ENCODE measurements at places on chromosomes 2 and 18.
A peak's percentile ranks its signal among the peaks of the same experiment; 100 is the strongest.

- no peak for DNase-seq
Measured at GRCh38 chr2:208426412-208427045, 19.9 kb downstream of the PTH2R start.

GRCh38 chr18:75785206-75785605 lies 357.7 kb upstream of the SMIM21 start:
- DNase-seq, result no peak

DNA sequence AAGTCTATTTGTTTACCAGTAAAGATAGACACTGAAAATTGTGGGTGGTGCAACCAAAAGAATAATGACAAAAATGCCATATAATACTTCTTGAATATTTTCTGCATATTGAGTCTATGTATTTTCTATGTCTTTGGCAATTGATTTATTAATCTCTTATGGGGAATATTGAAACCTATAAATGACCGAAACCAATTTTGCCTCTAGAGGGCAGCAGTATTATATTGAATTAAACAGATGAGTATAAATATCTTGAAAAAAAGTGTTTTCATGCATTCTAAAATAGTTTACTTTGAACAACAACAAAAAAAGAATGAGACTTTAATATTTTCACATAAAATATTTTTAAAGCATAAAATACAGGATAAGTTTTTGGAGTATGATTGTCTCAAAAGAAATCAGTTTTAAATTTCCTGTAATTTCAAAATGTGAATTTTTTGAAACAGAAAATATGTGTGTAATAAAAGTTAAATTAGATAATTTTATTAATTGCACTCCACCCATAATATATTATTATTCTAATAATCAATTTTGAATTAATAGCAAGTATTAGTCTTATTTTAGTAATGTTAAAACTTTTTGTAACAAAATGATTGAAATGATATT lies 49.9 kb upstream of the CALCRL start:
- peak; percentile 43 for DNase-seq

DNA sequence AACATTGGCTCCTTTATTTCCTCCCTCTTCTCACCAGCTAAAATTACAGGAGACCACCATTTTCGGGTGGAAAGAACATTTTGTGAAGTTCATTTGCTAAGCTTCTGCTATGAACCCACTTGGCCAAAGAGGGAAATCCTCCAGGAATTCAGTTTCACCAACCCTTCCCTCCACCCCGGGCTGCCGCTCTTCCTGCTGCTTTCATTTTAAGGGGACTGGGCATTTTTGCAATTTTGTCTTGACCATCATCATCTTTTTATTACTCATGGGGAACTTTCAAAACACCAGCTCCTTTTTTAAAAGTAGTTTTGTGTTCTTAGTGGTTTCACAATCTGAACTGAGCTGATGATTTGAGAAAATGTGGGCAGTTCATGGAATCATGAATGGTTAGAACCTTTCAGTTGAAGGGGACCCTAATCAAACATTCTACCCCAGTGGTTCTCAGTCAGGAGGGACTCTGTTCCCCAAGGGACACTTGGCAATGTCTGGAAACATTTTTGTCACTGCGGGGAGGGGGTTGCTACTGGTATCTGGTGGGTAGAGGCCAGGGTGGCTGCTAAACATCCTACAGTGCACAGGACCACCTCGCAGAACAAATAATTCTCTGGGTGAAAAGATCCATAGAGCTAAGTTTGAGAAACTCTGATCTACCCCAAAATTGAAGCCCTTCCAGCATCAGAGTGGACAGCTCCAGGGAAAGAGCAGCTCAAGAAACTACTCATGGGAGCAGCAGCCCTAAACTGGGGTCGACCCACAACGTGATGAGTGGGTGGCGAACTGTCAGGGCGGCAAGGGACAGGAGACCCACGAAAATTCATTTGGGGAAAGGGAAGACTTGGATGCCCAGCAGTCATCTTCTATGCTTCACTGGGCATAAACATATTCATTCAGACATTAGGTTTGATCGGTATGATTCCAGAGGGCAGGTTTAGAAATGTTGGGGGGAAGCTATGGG lies 92.9 kb downstream of the ACKR3 start:
- DNase-seq, result peak; percentile 66

GRCh38 chr2:70771446-70771845 lies 3.4 kb upstream of the ADD2 start:
- no peak for DNase-seq

DNA sequence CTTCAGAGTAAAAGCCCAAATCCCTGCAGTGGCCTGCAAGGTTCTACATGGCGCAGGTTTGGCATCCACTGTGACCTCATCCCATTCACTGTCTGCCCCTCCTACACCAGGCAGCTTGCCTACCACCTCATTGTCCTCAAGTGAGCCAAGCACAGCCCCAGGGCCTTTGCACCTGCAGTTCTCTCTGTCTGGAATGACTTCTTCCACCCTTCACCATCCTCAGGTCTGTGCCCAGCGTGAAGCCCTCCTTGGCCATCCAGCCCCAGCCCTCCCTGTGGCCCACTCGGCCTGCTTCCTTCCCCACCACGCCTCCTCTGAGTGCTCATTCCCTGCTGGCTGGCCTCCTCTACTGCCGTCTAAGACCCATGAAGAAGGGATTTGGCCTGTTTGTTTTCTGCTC lies 32.6 kb upstream of the UBE2F start:
- no peak for DNase-seq

DNA sequence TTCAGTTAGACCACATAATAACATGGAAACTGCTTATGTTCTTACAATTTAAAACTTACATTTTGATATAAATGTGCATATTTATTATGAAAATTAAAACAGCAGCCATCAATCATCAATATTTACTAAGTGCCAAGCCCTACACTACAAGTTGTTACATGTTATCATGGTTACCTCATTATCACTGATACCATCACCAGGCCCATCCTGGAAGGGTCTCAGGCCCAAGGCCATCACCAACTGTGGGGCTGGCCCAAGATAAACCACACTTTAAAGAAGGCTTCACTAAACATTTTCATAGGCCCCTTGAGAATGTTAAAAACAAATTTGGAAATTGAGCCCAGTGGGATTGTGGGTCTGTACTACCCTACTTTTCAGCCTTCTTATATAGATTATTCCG lies 6.4 kb downstream of the ITSN2 start:
- DNase-seq, result no peak

DNA sequence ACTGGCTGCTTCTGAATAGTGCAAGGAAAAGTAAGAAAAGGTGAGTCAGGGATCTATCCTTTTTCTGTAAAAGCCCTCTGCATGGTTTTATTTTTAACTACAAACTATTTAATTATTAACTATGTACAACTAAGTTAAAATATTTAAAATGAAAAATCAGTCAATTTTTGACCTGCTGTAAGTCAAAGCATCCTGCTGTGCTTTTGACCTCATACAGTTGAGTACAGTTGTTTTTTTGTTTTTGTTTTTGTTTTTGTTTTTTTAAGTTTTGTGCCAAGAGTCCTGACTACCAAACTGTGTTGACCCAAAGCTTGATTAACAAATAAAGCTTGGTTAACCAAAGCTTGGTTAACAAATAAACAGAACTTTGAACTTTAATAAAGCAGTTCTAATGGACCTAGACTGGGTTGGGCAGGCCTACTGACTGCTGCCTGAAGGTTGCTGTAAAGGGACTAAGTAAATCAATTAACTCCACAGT lies at the start of gene ACMSD:
TSS of gene ACMSD (plus strand) at position 474 of the 478 bp plus-strand sequence. CDS start 67 bp downstream, outside the sequence.
- DNase-seq, result no peak

DNA sequence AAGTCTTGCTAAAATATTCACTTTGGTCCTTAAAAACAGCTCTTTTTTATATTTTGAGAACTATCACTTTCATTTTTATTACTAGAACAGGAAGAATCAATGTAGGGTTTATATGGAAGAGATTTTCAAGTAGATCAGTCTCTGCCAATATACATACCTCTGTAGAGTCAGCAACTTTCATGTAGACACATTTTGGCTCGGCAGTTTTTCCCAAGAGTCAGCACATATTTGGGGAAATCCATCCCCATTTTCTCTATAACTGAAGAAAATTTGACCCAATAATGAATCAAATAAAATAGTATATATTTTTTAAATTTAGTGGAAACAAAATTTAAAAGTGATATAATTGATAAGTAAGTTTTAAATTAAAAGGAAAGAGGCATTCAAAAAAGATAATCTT lies 329.8 kb upstream of the TFPI start:
- no peak for DNase-seq

DNA sequence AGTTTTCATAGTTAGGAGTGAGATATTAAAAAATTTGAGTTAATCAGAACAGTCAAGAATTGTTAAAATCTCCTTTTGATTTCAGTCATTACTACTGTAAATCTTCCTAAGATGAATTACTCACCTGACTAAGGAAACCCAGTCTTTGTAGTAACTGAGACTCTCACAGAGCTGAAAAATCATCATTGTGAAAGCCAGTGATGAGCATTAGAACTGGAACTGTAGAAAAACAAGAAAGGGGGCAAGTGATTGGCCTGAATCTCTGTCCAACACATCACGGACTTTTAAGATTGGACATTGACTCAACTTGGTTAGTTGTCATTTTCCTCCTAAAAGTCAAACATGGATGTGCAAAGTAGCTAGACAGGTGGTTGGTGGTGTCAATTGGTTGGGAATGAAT lies 21.9 kb downstream of the SETBP1 start:
- no peak for DNase-seq

DNA sequence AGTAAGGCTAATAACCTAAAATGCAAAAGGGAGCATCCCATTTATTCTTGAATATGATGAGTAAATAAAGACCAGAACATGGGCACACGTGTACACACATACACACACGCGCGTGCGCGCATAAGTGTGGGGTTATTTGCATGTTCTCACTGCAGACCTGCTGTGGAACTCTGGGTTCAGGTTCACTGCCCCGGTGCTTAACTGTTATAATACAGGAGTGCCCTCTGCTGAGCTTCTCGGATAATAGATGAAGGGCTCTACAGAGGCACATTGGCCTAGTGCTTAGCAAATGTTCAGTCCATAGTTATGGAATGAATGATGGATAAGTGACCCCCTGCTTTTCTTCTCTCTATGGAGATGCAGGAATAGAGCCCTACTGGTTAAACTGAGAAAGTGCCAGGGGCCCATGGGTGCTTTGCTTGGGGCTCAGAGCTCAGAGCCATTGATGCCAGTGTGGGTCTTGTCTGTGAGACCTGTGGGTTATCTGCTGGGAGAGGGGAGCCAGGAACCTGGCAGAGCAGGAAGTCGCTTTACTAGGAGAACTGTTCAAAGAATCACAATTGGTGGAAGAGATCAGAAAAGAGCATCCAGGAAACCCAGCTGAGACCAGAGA lies 3.6 kb upstream of the ARL4C start:
- peak; percentile 75 for DNase-seq

GRCh38 chr2:239236808-239237205 lies 164.0 kb downstream of the HDAC4 start:
- no peak for DNase-seq

DNA sequence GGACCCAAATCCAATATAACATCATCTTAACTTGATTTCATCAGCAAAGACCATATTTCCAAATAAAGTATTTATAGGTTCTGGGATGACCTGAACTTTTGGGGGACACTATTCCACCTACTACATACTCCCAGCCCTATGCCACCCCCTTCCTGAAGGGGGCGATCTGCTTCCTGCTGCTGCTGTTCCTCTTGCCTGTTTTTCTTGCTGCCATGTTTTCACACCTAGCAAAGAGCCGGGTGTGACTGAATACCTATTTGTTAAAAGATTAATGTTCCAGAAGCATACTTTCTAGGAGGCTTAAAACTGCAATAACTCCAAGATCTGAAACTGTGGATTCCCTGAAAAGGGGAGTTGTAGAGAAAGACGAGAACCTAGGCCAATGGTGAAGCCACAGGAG lies 89.7 kb downstream of the ICOS start:
- no peak for DNase-seq

DNA sequence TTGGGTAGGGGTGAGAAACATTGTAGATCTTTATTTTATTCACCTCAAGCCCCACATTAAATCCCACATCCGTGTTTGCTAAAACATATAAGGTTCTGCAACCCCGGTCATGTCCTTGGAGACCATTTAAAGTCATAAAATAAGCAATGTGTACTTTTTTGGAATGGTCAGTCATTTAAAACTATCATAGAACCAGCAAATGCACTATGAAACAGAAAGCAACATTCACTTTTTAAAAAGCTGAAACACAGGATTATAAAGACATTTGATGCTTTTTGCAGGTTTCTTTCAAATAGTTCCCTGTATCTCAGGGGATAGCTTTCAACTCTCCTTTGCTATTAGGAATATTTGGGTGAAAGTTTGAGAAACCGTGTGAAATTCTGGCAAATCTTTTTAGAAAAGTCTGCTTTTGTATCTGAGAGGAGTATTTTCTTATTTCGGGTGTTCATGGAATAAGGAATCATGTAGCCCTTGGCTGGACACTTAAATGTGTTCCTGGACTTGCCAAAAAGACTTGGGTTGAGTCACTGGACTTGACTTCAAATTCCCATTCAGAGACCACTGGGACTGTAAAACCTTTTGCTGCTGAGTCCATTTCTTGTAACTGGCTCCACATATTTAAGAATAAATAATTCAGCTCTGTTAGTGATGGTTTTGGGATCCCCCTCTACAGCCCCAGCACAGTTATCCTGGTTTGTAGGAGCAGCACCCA lies 5.9 kb upstream of the CETN1 start:
- no peak for DNase-seq

DNA sequence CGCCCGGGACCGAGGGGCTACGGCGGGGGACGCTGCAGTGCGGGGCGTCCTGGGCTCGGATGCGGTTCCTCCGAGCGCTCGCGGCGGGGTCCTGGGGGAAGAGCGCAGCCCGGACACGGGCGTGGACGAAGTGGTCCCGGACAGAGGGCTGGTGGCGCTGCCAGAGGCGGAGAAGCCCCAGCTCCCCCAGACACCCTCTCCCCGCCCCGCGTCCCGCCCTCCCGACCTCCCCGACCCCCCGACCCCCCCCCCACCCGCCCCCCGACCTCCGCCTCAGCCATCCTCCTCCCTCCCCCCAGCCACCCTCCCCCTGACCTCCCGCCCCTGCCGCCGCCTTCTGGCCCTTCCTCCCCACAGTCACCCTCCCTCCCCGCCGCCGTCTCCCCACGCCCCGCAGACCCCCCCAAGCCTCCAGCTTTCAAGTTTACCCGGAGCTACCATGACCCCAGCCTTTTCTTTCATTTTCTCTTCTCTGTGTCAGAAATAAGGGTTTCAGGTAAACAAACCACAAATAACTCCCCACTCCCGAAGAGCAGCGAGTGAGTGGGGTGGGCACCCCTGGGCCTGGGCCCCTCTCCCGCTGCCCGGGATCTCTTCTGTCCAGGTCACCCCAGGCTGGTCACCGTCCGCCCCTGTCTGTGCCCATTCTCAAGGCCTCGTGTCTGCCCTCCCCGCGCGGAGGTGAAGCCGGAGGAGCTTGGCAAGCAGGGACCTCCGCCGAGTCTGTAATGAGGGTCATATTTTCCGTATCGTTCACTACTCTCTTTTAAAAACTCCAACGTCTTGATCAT lies 5.1 kb downstream of the NFATC1 start:
- DNase-seq, result no peak

GRCh38 chr2:16727256-16727655 lies 61.6 kb upstream of the CYRIA start:
- DNase-seq, result peak; percentile 54

GRCh38 chr2:20675701-20676352 lies 8.9 kb downstream of the GDF7 start:
- no peak for DNase-seq

GRCh38 chr2:5969303-5969702 lies 277.1 kb downstream of the SOX11 start:
- DNase-seq, result no peak

GRCh38 chr2:36770542-36771287 lies 74.2 kb downstream of the VIT start:
- peak; percentile 68 for DNase-seq

- DNase-seq, result no peak
Measured at GRCh38 chr2:174184915-174185314, 63.4 kb downstream of the OLA1 start.

Measured in suppressor macrophage treated with lipopolysaccharide for 4 hours (primary cell).